ENCODE measurements at places on chromosomes 5 and 9. TPM values are rescaled to one million over a fixed set of nuclear protein-coding genes. Genes with fewer than 3 reads are reported as not detected.

Gene GRXCR2
- not detected for total RNA-seq

Gene MCC
- 25.4 TPM for total RNA-seq

GRCh38 chr5:110851357-110851756, 112.5 kb downstream of the SLC25A46 start:
- no peak for DNase-seq

- no peak for DNase-seq
Measured at GRCh38 chr5:94102849-94103248, 361.4 kb upstream of the POU5F2 start.

- no peak for DNase-seq
Measured at GRCh38 chr9:128163523-128164306, 3.6 kb downstream of the BBLN start.
